ENCODE measurements at places on chromosomes 4 and X.

DNA sequence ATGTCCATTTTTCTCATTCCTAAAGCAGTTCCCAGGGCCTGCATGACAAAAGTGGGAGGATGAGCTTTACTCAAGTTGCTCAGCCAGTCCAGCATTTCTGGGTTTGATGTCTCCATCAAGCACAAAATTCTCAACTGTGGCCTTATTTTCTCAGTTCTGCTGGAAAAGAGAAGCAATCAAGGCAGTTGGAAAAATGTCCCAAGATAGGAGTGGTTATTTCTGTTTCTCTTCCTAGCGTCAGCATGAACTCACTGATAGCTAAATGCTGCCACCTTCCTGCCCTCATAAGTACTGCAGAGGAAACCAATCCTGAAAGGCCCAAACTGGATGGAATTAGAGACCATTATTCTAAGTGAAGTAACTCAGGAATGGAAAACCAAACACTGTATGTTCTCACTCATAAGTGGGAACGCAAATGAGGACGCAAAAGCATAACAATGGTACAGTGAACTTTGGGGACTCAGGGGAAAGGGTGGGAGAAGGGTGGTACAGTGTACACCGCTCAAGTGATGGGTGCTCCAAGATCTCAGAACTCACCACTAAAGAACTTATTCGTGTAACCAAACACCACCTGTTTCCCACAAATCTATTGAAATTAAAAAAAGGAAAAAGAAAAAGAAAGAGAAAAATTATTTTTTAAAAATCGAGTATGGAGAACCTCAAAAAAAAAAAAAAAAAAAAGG lies 29.6 kb downstream of the ADH7 start:
- DNase-seq: no peak

DNA sequence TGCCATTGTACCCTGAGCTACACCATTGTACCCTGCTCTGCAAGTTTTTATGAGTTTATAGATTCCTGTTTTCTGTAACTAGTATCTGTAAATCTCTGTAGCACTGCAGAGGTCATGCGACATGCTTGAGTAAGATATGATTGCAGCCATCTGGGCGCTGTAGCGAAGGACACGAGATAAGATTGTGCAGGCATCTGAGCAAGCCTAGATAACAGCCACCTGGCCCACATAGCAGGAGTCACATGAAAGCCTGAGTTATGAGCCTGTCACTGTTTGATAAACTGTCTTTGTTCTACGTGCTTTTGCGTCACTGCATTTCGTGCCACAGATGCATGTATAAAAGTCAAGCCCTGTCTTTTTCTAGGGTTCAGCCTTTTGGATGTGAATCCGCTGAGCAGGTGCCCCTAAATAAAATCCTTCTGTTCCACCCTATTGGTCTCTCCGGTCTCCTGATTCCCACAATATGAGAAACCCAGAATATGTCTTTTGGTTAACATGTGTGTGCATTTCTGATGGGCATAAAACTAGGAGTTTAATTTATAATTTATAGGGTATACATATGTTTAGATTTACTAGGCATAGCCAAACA lies 327.6 kb upstream of the MAOA start:
- DNase-seq: no peak

GRCh38 chr4:140705625-140706275 lies 50.4 kb downstream of the TBC1D9 start:
- DNase-seq: no peak

GRCh38 chrX:122591546-122591945 lies 592.5 kb upstream of the GRIA3 start:
- no peak for DNase-seq

- no peak for DNase-seq
These were observed 43.9 kb downstream of the ZNF280C start for GRCh38 chrX:130224810-130225209.

GRCh38 chrX:122890729-122891128 lies 293.3 kb upstream of the GRIA3 start:
- no peak for DNase-seq

DNA sequence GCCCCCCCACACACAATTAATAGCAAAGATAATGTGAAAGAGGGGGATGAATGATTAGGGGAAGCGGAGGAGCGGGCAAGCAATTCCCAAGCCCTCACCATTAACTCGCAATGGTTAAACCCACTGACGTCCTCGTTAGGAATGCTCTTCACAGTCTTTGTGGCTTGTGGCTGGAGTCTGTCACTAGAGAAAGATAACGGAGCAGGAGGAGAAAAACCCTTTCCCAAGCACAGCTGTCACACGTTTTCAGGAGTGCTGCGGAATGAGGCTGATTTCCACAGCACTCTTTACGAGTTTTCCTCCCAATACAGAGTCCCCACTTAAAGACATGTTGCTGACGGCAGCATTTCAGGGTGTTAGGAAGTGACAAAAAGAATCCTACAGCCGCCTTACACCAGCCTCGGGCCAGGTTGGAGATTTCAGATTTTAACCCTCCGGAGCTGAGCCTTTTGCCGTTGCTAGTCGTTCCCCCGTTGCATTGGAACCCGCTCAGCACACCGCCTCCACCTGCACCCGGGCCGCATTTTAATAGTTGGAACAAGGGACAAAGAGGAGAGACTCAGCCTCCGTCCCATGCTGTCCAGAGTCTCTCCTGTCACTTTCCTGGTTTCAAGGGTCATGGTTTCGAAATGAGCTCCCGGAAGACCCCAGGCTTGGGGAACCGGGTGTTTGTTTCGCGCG lies 92.2 kb downstream of the GEMIN8 start:
- DNase-seq: peak; percentile 7

- no peak for DNase-seq
These were observed 442.9 kb upstream of the RASGEF1B start for GRCh38 chr4:81914623-81915022.

- no peak for DNase-seq
These were observed 220.0 kb downstream of the SPCS3 start for GRCh38 chr4:176539785-176540175.

DNA sequence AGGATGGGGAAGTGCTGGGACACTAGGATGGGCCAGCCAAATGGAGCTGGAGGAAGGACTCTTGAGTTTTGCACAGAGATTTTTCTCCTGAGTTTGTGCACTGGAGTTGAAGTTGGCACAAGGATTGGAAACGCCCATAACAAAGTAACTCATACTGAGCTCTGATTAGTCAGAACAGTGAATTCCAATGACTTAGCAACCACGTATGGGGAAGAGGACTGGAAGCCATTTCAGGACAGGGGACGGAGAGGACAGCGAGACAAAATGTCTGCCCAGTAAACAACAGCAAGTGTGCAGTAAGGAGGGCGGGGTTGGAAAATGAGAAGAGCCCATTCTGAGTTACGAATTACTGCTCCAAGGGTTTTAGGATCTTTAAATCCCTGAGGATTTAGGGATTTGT lies 5.9 kb downstream of the RIPPLY1 start:
- DNase-seq: no peak

- DNase-seq: no peak
These were observed 33.7 kb downstream of the HTT-AS start for GRCh38 chr4:3040452-3041191.

GRCh38 chr4:57443308-57443707 lies 333.1 kb upstream of the IGFBP7 start:
- DNase-seq: no peak

- peak; percentile 3 for DNase-seq
These were observed 204.9 kb downstream of the SMARCA1 start for GRCh38 chrX:129318375-129318774.

DNA sequence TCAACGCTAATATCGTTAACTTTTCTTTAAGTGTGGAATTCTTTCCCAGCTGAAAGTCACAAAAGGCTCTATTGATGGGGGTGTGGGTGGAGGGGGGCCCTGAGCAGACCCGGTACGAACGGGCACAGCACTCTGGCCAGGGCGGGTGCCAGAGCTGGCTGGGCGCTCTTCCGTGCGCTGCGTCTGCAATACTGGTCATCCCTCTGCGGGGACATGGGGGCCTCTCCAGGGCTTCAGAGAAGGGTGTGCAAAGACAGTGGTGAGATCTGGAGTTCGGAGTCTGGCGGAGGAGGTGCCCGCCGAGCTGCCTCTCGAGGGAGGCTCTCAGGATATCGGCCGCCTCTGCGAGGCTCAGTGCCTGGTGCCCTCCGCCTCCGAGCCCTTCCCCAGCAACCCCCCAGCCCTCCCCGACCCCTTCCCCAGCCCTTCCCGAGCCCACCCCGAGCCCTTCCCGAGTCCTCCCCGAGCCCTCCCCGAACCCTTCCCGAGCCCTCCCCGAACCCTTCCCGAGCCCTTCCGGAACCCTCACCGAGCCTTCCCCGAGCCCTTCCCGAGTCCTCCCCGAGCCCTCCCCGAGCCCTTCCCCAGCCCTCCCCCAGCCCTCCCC lies 34.3 kb downstream of the FGFRL1 start:
- DNase-seq: no peak

DNA sequence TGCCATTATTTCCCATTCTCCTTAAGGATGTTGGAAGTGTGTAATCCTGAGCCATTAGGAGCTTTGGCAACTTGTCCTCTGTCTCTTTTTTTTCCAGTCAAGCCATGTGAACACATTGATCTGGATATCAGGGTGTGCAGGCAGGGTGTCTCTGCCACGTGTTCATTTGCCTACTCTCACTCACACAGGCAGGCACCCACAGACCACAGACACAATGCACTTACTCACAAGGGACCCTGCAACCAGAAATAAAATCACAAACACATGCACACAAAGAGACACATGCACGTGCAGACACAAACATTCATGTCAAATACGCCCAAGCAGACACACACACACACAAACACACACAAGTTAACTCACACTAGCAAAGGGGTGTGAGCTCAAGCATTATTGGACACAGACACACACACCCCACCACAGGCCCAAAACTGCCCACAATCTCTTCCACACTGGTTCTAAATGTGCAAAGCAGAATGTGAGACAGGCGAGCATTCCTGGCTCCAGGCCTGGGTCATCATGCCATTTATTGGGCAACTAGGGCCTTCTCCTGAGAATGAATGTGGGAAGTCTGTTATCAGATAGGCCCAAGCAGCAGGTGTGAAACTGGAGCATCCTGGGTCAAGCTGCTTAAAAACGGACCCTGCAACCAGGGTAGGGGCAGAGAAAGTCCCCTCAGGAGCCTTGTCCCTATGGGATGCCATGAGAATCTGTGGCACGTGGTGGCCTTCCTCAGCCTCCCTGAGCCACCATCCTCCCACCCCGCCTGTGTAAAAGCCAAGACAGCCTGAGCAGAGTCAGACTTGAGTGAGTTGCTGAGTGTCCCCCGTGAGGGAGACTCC lies 63.4 kb downstream of the NBDY start:
- DNase-seq: no peak

DNA sequence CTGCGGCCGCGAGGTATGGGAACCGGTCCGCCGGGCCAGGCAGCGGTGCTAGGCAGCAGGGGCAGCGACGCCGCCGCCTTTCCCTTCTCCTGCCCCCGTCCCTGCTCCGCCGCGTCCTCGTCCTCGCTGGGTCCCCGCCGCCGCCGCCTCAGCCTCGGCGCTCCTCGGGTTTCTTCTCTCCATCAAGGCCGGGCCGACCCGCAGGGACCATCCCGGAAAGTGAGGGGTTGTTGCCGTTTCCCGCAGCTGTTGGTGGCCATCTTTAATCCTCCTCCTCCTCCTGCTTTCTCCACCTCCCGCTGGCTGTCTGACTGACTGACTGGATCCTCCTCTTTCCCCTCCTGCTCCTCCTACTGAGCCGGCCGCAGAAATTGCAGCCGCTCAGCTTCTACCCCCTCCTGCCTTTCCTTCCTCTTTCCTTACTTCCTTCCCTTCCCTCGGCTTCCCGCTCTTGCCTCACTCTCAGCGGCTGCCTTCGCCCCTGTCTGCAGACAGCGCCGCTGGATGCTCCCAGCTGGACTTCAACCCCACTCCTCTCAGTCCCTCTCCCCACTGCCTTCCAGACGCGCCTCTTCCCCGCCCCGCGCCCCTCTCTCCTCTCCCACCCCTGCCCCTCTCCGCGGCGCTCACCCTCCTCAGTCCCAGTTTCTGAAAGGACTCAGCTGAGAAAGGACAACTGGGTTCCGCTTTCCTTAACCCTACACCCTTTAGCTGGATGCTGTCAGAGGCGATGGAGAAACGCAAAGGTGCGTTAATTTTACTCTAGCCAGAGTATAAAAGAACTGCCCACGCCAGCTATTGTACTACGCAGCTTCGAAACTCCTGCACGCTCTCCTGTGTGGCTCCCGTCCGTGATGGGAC lies at the start of gene WDFY3:
Gene WDFY3, minus strand, starts transcription at position 309 of the 861 bp plus-strand sequence. CDS start 106,099 bp downstream, outside the sequence.
- DNase-seq: peak; percentile 69

DNA sequence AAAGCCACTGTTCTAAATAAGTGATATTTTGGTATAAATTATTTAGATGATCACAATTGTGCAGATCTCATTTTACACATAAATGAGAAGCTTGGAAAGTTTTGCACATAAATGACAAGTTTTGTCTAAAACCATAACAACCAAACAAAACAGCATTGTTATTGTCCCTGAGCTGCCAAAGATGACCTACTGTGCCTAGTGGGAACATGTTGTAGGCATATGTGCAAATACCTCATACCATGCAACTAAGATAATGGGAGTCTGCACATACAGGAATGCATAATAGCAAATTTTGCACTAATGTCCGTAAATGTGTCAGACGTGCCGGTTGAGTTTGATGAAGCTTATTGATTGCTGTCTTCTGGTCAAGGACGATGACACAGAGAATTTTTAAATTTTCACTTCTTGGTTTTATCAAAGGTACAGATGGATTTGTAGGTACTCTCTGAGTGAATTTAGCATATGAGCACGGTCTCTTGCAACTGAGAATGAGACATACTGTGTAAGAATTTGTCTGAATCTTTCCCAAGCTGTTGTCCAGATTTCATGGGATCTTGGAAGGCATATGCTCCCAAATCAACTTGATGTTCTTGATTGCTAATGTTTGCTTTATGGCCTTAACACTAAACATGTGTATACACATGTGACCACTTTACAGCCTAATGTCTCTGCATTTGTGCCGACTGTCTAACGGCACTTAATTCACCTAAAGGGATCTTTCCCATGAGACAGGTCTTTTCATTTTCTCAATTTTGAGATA lies 1133.5 kb downstream of the FAT4 start:
- no peak for DNase-seq

GRCh38 chrX:96204928-96205327 lies 479.7 kb upstream of the DIAPH2 start:
- DNase-seq: no peak

- DNase-seq: no peak
These were observed 9.6 kb downstream of the HAUS7 start for GRCh38 chrX:153460826-153461225.

GRCh38 chr4:824461-825062 lies 1.4 kb downstream of the CPLX1 start:
- DNase-seq: no peak

GRCh38 chr4:73675623-73676022 lies 55.4 kb upstream of the RASSF6 start:
- no peak for DNase-seq

DNA sequence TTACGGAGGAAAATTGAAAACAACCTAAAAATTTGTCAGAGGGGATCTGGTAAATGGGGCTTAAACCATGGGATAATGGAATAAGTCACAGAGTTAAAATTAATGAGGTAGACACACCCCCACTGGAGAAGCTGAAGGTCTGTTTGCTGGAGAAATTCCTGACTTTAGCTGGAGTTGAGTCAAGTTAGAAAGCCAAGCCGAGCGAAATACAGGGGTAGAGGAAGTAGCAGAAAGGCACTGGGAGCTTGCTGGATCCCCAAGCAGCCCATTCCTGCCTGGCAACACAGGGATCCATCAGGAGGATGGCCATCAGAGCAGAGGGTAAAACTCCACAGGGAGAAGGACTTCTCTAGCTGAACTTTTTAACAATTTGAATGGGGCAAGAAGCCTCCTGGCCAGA lies 163.8 kb downstream of the ATRX start:
- no peak for DNase-seq

Data from AG09309 (cell line).